GM23248 (cell line): ENCODE measurements at places on chromosomes 1 and 21. TPM values are rescaled to one million over a fixed set of nuclear protein-coding genes. Genes with fewer than 3 reads are reported as not detected.

DNA sequence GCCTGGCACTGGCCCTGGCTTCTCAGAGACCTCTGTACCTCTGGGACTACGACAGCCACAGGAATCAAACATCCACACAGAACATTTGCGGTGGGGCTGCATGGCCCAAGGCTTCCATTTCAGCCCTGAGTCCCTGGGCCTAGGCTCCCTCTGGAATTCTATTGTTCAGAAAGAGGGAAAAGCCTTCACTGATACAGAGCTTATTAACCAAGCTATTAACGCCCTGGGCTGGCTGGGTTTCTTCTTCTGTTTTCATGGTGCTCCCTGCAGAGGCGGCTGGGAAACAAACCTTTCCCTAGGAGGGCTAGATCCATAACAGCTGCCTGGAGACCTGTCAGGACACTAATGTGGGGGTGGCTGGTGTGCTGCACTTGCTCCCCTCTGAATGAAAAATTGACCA, 88.2 kb downstream of the KAZN start:
- DNase-seq, result no peak

GRCh38 chr21:32083197-32083596, 195.7 kb downstream of the MIS18A start:
- DNase-seq, result no peak

- no peak for DNase-seq
Measured at GRCh38 chr1:21896026-21896425, 41.1 kb downstream of the HSPG2 start.

DNA sequence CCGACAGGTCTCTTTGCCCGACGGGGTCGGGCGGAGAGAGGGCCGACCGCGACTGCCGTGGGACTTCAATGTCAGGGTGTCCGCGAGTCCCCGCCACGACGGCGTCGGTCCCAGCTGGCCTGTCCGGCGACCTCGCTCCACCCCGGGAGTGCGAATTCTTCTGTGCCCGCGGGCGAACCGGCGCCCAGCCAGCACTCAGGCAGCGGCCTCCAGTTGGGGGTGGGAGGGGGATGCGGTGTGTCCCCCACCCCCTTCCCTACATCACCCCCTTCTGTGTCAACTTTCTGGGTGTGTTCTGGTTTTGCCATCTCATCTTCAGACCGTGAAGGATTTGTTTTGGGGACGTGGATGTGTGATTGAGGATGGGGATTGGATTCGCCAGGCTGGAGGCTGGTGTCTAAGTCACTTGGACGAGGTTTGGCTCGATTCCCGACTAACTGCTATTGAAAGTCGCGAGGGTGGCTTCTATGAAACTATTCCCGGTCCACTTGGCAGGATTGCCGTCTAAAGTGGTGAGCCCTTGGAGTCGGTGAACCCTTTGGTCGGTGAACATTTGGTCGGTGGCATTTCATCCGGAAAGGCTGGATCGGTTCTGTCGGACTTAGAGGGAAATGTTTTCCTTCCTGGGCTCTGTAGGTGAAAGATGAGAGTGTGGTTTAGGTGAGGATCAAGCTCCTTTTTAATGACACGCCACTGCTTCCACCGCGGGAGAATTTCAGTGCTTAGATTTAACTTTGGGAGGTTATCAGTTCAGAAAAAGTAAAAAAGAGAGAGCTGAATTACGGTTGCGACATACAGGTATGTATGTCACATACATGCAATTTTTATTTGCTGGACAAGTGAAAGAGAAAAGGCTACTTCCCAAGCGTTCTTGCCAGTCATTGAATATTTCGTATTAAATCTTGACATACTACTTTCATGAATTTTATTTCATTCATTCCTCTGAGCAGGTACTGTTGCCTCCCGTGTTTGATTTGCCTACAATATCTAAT, 771 bp downstream of the ABCD3 start:
- DNase-seq, result peak; percentile 80

- no peak for DNase-seq
Measured at GRCh38 chr1:23624440-23624839, 65.1 kb upstream of the ID3 start.

DNA sequence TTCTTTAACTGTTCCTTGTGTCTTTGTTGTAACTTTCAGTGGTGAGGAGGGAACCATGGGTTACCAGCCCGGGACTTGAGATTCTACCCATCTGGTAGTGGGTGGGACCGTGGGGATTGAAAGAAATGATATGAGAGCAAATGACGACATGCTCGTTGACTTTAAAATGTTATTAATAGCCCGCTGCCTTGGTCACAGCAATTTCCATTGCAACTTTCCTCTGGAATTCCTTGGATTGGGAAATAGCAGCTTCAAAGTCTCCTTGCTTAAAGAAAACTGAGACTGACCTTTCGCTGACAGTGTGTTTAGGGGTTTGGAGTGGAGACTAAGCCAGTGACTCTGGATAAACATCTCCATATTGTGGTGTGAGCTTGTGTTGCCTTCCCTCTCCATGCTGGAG, 44.2 kb upstream of the MARK1 start:
- DNase-seq, result peak; percentile 38

The RPS6KA1 gene
- total RNA-seq, result 0.38 and 1.7 TPM in 2 replicates
